Aorta (tissue), 5 donors: ENCODE measurements at places on chromosomes 7 and 10.

GRCh38 chr7:130153211-130153908 is 51.8 kb downstream of the TMEM209 start:
- H3K27ac ChIP-seq: no peak overlapping the region
- DNase-seq: no peak
- H3K27me3 ChIP-seq: no peaks in the 10 kb centered on the region
- H3K4me1 ChIP-seq: no peaks in the 10 kb centered on the region

DNA sequence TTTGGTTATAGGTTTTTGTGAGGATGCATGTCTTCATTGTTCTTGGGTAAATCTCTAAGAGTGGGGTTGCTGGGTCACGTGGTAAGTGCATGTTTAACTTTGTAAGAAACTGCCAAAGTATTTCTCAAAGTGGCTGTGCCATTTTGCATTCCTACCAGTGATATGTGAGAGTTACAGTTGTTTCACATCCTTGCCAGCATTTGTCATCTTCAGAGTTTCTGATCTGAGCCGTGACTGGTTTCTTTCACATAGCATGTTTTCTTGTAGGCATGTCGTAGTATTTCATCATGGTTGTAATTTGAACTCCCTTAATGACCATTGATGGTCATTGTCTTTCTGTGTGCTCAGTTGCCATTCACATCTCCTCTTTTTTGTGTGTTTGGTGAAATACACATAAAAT is 286.0 kb downstream of the RNLS start:
- DNase-seq: no peak
- H3K27ac ChIP-seq: no peak overlapping the region
- no peaks in the 10 kb centered on the region for H3K36me3 ChIP-seq
- H3K27me3 ChIP-seq: no peaks in the 10 kb centered on the region

- H3K4me1 ChIP-seq: no peaks in the 10 kb centered on the region
- H3K27ac ChIP-seq: no peak overlapping the region
- peaks cover 4% of the 10 kb centered on the region for H3K36me3 ChIP-seq
- DNase-seq: peak; percentile 65
Observed at GRCh38 chr10:44970812-44971395, 7.7 kb downstream of the DEPP1 start.

GRCh38 chr7:255721-256361 is 34.1 kb upstream of the FOXL3 start:
- H3K27me3 ChIP-seq: no peaks in the 10 kb centered on the region
- H3K36me3 ChIP-seq: no peaks in the 10 kb centered on the region
- H3K27ac ChIP-seq: no peak overlapping the region
- DNase-seq: peak; percentile 43

- H3K36me3 ChIP-seq: no peaks in the 10 kb centered on the region
- no peak for DNase-seq
- no peak overlapping the region for H3K27ac ChIP-seq
Observed at GRCh38 chr10:128612195-128612594, 486.0 kb upstream of the MKI67 start.

DNA sequence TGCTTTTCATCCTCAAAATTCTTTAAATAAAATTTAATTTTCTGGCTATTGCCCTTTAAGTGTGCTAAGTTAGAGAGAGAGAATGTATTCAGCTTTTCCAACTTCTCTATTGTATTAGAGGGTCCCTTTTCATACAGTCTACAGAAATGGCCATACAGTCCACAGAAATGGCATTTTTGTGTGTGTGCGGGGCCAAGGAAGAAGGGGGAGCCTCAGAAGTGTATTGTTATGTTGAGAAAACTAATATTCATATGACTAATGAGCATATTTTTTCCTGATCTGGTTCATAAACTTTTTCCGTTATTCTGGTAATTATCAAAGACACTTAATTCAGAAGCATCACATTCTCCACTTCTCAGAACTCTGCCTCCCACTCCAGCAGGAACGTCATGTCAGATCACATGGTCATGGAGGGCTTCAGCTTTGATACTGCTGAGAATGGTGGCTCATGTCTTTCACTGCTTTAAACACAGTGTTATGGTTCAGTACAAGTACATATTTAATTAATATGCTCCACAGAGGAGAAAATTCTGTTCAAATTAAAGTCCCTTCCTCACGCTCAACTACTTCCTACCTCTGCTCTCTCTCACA is 37.1 kb downstream of the ELMO1 start:
- H3K27me3 ChIP-seq: no peaks in the 10 kb centered on the region
- H3K27ac ChIP-seq: no peak overlapping the region
- H3K4me1 ChIP-seq: no peaks in the 10 kb centered on the region
- no peaks in the 10 kb centered on the region for H3K36me3 ChIP-seq
- DNase-seq: no peak

DNA sequence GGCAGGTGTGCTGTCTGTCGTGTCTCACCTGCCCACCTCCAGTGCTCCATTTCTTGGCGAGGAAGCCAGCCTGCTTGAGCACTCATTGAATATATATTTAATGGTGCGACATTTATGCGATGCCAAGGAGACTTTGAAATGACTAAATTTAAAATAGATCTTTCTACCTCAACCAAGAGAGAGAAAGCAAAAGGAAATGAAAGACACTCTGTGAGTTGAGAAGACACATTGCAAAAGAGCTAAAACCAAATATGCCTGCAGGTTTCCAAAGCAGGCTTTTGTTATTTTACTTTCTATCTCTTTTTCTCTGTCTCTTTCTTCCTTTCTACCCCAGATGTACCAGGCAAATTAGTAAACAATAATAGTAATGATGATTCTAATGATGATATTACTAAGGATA is 53.6 kb upstream of the AOAH start:
- H3K27me3 ChIP-seq: no peaks in the 10 kb centered on the region
- no peak overlapping the region for H3K4me3 ChIP-seq
- DNase-seq: no peak

GRCh38 chr7:40826411-40827221 is 691.8 kb downstream of the SUGCT start:
- no peaks in the 10 kb centered on the region for H3K27me3 ChIP-seq
- H3K4me3 ChIP-seq: no peak overlapping the region
- no peak for DNase-seq
